ENCODE measurements at places on chromosomes 7 and 10.

DNA sequence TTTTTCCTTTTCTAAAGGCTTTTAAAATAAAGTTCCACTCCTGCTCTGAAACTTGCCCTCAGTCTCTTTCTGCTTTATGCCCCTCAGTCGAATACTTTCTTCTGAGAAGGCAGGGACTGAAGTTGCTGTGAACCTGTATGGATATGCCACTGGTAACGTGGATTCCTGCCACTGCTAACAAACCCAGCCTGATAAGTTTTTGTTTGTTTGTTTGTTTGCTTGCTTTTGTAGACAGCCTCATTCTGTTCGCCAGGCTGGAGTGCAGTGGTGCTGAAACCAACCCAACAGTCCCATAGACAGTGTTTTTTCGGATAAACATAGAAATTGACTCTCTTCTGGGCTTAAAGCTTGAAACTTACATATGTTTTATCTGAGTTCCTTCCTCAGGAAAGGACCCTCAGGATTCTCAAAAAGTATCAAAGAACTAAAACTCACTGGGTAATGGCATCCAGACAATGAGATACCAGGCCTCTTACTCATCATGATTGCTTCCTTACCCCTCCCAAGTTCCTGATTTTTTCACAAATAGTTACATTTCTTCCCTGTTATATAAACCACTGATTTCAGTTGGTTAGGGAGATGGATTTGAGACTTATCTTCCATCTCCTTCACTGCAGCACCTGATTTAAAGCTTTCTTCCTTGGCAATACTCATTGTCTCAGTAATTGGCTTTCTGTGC lies 273.6 kb downstream of the SDHAF3 start:
- no peak for DNase-seq

DNA sequence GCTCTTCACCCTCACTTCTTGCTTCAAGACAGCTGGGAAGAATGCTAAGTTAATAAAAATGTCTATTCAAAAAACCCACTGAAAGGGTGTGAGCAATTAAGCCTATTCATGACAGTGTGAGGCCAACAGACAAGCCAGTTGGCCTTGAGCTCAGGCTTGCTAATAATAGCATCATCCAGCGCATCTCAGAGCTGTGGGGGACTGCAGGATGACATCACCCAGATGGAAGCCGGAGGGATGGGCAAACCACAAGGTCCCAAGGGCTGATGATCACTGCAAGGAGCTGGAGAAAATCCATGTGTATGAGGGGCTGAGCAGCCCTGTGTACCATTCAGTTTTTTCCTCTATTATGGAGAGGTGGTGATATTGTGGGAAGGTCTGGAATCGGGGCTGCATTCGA lies 770.4 kb downstream of the TNS3 start:
- DNase-seq, result no peak

DNA sequence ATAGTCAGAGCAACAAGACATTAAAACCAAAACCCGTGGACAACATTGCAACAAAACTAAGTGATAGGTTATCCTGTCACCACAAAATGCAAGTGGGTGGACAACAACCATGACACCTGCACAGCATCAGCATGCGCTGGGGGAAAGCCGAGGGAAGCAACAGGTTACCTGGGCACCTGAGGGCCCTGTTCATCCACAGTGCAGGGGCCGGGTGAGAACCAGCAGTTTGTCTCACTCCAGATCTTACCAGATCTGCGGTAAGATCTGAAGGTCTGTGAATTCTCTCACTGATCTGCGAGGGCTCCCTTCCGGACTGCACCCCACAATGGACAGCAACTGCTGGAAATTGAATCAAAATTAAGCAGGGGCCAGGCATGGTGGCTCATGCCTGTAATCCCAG lies 30.5 kb upstream of the GRID1 start:
- no peak for DNase-seq

DNA sequence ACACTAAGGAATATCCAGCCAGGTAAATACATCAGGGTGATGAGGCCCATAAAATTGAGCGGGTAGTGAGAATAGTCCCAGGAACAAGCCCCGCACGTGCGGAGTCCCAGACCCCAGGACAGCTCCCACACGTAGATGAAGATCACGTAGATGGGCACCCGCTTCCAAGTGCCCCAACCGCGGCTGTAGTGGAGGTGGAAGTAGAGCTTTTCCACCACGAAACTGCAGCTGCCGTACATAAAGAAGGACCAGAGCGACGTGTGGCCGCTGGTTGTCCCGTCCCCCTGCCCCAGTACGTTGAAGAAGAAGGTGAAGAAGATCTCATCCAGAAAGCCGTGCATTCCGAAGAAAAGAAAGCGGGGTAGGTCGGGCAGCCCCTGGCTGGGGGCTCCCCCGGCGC lies 948 bp downstream of the TMEM229A start:
- no peak for DNase-seq

- DNase-seq, result no peak
Observed at GRCh38 chr10:101403161-101403560, 49.2 kb downstream of the BTRC start.

- DNase-seq, result no peak
Observed at GRCh38 chr7:37916017-37916672, 472 bp downstream of the SFRP4 start.

GRCh38 chr10:109995595-109995994 lies 12.2 kb upstream of the ADD3 start:
- no peak for DNase-seq

DNA sequence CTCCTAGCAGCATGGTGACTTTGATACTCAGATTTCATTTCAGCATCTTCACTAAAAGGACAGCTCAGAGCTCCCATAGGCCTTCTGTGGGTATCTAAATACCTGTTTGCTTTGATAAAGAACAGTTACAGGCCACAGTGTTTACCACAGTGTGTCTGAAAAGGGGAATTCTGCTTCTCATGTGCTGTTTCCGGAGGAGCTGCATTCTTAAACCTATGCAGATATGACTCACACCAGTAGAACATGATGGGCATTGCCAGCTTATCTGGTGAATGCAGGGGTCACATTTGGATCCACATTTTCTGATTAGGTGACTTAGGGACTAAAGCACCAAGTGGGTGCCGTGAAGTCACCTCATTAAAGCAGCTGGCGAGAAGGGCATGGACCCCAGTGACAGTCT lies 52.6 kb downstream of the TRRAP start:
- DNase-seq, result no peak

GRCh38 chr10:10313149-10313835 lies 704.4 kb upstream of the CELF2 start:
- no peak for DNase-seq

DNA sequence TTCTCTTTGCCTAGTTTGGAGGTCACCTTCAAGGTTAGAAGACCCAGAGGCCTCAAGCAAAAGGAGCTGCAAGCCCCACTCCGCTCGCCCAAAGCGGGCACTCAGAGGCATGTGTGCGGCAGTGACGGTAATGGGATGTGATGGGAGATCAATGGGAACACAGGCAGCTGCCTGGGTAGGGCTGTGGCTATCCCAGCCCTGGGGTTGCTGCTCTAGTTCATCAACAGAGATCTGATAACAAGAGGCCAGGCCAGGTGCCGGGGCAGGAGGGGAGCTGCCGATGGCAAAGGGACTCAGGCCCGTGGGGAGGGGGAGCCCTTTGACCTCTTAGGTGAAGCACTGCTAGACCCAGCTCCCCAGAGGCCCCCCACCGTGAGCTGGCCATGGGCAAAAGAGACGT lies 52.0 kb upstream of the GNA12 start:
- DNase-seq, result no peak

DNA sequence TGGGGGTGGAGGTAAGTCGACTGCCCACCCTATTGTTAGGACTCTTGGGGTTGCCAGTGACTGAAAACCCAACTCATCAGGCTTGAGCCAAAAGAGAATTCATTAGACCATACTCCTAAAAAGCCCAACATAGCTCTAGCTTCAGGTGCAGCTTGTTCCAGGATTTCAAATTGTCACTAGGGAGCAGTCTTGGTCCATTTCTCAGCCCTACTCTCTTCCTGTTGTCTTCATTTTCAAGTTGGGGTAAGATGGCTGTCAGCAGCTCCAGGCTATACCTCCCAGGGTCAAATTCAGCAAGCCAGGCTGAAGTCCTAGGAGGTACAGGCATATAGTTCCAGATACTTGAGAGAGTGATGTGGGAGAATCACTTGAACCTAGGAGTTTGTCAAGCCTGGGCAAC lies 14.9 kb upstream of the COL13A1 start:
- no peak for DNase-seq

- no peak for DNase-seq
Observed at GRCh38 chr7:73906874-73907273, 45.9 kb downstream of the TMEM270 start.

DNA sequence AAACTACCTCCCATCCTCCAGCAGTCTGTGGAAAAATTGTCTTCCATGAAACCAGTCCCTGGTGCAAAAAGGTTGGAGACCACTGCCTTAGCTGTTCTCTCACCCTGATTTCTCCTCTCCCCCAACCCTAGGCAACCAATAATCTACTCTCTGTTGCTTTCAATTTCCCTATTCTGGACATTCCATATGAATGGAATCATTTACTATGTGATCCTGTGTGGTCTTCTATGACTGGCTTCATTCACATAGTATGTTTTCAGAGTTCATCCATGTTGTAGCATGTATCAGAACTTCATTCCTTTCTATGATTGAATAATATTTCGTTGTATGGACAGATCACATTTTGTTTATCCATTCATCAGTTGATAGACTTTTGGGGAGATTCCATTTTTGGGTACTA lies 38.3 kb upstream of the DLG5 start:
- no peak for DNase-seq

DNA sequence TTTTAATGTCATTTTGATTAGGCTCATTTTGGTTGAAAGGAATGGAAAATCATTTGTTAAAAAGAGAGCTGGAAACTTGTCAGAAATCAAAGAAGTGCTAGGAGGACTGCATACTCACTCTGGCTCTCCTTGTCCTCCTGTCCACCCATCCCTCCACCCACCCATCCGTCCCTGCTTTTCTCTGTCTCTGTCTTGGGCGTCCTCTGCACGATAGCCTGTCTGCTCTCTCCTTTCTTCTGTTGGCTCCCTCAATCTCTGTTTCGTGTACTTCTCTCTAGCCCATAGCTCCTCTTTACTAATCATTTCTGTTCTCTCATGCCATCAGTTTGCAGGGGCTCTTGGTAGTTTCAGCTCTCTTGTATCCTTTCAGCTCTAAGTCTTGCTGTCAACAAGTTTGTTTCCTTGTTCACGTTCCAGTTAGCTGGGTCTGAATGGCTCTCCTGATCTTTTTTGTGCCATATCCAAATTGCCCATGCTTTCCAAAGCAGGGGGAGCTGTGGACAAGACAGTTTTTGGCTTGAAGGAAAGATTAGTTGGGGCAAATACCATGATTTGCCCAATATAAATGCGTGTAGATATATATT lies 75.6 kb downstream of the KAT6B start:
- DNase-seq, result no peak

DNA sequence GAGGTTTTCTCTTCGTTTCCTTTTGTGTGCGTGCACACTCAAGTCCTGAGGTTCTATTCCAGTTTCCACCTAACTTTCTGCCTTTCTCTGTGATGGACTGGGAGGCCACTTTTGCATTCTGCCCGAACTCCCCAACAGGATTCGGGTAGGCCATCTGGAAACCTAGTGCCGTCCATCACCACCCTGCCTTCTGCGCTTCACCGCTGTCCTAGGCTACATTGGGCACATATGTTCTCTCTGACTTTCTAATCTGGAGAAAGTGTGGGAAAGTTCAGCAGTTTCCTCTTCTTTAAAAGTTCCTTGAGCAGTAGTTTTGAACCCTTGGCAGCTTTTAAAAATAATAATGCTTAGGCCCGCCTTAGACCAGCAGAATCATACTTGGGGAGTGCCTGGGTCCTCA lies 46.8 kb downstream of the SHH start:
- DNase-seq, result no peak

DNA sequence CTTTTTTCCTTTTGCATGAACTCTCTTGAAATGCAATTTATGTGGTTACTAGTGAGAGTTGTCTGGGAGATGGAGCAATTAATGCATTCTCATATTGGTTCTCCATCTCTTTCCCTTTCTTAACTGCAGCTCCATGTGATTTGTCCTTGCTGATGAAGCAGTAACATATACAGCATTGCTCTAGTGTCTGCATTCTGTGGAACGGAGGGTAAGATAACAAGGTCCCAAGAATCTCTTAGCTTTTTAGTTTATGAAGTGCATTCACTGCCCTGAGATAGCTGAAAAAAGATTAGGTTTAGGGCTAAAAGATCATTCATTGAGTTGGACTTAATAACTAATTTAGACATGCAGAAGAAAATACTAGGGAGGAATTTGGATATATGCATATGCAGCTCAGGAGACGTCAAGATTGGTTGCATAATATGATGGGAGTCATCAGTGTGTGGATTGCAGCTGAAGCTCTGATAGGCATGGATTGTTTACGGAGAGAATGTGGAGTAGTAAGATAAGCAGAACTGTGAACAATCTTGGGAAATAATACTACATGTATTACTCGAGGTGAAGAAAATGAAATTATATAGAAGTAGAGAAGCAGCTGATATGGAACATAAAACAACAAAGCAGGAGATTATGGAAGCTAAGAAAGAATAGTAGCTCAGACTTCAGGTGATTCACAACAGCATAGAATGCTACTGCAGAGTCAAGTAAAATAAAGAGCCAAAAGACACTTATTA lies 404.7 kb downstream of the ARL4A start:
- DNase-seq, result no peak

DNA sequence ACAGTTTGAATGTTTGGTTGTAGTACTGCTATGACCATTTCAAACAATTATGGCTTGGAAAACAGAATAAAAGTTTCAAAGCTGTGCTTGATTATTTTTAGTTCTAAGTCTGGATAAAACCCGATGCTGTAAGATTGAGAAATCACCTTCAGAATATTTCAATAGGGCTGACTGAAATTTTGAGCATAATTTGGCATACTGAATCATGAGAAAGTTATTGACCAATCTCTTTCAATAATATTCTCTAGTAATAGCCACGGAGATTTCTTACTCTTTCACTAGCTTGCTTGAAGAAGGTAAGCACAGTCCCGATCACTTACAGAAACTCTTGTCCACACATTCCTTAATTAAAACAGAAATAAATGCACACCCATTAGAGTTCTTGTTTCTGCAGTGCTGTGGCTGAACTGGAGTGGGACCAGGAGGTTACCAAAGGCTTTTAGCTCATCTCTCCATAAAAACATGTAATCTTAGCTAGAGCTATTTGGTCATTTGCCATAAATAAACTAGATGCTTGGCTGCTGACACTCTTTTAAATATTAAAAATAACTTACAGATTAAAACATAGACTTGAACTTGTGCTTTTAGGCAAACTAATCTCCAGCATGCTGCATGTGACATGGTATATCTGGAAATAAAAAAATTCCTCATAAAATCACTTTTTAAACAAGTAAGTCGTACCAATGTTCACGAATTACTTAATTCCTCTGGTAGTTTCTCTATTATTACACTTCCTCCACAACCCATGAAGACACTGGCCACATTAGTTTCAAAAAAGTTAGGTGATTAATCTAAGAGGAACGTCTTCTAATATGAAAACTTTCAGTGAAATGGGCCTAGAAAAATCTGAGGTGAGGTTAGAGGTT lies 97.8 kb downstream of the AGMO start:
- DNase-seq, result no peak

Data from stimulated activated CD8-positive, alpha-beta memory T cell treated with anti-CD3 and anti-CD28 coated beads, Interleukin-7, amount 100 ng/mL, for 24 hours (primary cell).